Skin of body (tissue), 3 donors: ENCODE measurements at places on chromosomes 5 and 9.

DNA sequence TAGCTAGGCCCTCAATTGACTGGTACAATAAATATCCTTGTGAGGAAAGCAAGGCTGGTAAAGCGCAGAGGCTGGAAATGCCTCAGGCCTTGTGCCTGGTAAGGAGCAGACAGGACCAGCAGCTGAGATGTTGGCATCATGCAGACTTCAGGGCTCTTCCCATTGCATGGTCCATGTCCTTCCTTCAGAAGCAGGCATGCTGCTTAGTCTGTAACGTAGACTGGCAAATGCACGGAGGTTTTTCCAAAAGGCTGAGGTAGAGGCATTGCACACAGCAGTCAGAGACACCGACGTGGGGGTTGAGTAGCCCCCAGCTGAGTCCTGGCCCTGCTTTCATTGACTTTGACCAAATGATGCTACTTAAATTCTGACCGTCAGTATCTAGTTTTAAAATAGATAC lies 87.1 kb downstream of the ADRB2 start:
- no peak for DNase-seq

DNA sequence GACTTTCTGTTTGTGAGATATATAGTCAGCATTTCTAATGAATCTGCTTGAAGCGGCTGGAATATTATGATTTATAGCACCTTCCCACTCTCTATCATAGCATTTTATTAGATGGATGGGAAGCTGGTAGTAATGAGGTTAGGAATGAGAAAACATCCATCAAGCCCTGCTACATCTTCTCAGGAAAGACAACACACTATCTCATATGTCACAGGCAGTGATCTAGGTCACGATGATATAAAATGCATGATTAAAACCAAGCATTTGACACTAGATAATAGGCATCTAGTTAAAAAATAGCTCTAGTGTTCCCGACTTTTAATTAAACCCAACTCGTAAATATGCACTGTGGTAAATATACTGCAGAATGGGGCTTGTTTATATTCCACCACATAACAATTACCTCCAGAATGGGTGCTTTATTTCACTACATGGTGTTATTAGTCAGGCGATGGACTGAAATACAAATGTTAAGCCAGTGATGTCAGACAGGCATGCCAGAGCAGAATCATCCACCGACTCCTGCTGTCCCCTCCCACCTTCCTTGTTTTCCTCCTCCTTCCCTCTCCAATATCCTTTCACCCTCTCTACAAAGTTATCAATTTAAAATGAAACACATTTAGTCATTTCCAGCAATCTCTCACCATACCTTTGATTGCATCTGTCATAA lies 286.8 kb downstream of the SPATA31D1 start:
- no peak for DNase-seq

- DNase-seq, result no peak
Observed at GRCh38 chr5:176863041-176863764, 35.9 kb downstream of the HK3 start.

- DNase-seq, result peak; percentile 41
Observed at GRCh38 chr9:130051855-130052254, 1.9 kb upstream of the GPR107 start.

DNA sequence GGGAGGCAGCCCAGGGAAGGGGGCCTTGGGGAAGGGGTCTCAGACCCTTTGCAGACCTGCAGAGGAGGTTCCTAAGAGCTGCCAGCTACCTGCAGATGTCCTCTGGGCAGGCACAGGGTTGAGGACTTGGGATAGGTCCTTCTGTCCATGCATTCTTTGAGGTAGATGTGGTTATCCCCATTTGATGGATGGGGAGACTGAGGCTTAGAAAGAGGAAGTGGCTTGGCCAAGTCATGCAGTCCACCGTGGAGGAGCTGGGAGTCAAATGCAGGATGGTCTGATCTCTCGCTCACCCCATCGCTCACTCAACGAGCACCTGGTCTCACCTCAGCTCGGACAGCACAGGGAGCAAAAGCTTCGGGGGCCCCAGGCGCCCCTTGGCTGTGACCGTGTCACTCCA lies 20.2 kb downstream of the ADAMTSL2 start:
- no peak for DNase-seq

- DNase-seq, result no peak
Observed at GRCh38 chr5:161799316-161799715, 48.6 kb upstream of the GABRA1 start.

GRCh38 chr5:65338606-65339151 lies 143.0 kb downstream of the ADAMTS6 start:
- DNase-seq, result no peak

DNA sequence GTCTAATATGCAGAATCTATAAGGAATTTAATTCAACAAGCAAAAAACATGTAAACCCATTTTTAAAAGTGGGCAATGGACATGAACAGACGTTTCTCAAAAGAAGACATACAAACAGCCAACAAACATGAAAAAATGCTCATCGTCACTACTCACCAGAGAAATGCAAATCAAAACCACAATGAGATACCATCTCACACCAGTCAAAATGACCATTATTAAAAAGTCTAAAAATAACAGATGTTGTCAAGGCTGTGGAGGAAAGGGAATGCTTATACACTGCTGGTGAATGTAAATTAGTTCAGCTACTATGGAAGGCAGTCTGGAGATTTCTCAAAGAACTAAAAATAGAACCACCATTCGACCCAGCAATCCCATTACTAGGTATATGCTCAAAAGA lies 3.1 kb upstream of the KLHL3 start:
- DNase-seq, result no peak

DNA sequence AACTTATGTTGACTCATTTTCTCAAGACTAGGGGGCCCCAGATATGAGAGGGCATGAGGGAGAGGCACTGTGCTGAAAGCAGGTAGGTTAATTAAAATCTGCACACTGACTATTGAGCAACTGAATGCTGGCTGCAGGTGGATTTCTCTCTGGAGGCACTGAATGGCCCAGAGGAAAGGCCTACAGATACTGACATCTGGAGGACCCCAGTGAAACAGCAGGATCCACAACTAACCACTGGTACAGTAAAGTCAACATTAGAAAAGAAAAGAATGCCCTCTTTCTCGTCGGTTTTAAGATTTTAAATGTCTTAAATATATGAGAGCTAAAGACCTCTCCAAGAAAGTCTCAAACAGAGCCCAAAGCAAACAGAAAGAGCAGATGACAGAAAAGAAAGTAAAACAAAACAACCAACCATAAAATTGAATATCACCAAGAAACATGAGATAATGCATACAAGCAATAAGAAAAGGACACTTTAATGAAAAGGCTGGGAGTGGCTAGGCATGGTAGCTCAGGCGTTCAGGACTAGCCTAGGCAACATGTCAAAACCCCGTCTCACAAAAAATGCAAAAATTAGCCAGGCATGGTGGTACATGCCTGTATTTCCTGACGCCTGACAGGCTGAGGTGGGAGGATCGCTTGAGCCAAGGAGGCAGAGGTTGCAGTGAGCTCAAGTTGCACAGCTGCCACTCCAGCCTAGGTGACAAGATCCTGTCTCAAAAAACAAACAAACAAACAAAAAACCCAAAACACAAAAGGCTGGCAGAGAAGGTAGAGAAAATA lies 43.3 kb downstream of the PUM3 start:
- no peak for DNase-seq

DNA sequence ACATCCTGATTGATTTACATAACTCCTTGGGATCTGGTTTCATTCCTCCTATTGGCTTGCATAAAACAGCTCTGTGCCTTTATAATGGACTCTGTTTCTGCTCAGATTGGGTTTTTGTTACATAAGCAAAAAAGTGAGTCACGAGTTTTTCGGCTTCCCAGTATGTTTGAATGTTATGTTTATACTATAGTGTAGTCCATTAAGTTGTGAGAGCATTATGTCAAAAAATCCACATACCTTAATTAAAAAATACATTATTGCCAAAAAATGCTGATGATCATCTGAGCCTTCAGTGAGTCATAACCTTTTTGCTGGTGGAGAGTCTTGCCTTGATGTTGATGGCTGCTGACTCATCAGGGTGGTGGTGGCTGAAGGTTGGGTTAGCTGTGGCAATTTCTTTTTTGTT lies 144.6 kb downstream of the CCDC171 start:
- DNase-seq, result no peak

- no peak for DNase-seq
Observed at GRCh38 chr5:71013575-71013974, 11.6 kb downstream of the NAIP start.

DNA sequence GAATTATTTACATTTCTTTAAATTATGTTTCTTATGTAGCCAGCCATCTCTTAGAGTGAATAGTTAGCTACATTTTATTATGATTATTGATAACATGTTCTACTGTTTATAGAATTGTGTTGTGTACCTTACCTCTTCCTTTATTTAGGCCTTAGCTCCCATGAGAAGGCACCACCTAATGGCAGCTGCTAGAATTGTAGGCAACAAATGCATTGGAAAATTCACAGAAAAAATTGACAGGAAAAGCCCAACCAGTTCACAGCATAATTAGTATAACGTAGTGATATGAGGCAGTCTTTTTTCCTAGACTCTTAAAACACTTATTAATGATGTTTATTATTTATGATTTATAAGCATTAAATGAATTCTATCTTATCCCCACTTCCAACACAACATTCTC lies 175.8 kb downstream of the WDR70 start:
- DNase-seq, result no peak

DNA sequence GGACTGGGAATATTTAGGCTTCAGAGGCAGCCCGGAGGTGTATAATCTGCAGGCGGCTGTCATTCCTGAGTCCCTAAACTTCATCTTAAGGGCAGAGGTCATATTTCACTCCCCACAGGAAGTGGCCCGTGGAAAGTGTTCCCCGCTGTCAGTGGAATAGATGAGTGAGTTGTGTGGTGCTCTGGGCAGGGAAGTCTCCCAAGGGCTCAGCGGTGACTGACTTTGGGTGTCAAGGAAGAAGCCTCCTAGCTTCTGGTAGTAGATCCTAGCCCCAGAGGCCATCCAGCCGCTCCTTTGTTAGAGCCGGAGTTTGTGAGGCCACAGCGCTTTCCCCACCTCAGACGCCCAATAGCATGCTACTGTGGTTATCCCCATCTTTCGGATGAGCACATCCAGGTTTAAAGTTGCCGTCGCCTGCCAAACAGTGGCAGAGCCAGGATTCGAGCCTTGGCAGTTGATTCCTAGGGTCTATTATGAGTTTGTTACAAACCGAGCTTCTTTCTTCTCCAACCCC lies 38.9 kb upstream of the TIFAB start:
- DNase-seq, result no peak

DNA sequence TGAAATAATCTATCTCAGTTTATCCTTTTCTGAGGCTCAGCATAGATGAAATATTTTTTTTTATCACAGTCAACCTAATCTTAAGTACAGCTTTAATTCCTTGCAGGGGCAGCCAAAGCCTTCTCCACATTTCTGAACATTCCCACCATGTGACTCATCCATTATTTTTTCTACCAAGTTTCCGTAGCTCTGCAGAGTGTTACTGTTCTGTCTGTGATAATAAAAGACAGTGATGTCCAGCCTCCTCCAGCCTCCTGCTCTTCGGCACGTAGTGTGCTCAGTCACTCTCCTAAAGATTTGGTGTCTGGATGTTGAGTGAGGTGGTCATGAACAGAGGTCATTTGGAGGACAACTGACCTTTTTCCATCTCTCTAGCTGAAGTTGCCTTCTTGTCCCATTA lies 338.1 kb upstream of the ADAMTS16 start:
- peak; percentile 79 for DNase-seq

GRCh38 chr5:159098603-159099436 lies 896 bp downstream of the EBF1 start:
- no peak for DNase-seq

- no peak for DNase-seq
Observed at GRCh38 chr5:10461904-10462555, 20.4 kb downstream of the ROPN1L start.

- peak; percentile 36 for DNase-seq
Observed at GRCh38 chr9:126615245-126615790, 1.6 kb downstream of the LMX1B start.

DNA sequence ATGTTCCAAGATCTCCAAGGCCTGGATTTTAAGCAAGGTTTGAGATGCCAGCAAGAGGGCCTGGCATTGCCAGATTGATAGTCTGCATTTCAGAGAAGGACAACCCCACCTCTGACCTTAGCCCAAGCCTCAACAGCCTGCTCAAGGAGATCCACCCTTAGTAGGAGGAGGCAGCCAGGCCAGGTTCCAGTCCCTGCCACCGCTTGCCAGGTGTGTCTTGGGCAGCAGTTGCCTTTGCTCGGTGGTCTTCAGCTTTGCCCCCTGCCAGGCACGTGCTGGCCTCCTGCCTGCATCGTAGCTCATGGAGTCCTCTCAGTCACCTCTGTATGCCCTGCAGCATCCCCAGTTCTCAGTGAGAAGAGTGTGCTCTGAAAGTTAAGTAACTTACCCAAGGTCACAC lies 134.2 kb downstream of the KCNIP1 start:
- no peak for DNase-seq

DNA sequence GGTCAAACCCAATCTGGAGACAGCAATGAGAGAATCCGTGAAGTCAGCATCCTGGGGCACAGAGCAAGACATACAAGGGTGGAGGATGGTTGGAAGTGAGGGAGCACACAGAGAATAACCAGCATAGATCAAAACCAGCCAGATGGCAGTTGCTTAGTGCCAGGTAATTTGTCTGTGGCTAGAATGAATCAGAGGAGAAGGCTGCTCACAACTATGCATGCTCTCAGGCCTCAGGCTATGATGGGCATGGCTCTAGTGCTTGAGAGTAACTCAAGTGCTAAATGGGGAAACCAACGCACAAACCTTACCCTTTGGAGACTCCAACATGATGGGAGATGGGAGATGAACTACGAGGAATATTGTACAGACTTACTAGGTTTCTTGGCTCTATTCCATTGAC lies 160.8 kb downstream of the DMRT2 start:
- no peak for DNase-seq

- DNase-seq, result peak; percentile 18
Observed at GRCh38 chr9:97710356-97711222, 13.4 kb upstream of the XPA start.

GRCh38 chr9:118836891-118837290 lies 532.3 kb downstream of the BRINP1 start:
- DNase-seq, result no peak

DNA sequence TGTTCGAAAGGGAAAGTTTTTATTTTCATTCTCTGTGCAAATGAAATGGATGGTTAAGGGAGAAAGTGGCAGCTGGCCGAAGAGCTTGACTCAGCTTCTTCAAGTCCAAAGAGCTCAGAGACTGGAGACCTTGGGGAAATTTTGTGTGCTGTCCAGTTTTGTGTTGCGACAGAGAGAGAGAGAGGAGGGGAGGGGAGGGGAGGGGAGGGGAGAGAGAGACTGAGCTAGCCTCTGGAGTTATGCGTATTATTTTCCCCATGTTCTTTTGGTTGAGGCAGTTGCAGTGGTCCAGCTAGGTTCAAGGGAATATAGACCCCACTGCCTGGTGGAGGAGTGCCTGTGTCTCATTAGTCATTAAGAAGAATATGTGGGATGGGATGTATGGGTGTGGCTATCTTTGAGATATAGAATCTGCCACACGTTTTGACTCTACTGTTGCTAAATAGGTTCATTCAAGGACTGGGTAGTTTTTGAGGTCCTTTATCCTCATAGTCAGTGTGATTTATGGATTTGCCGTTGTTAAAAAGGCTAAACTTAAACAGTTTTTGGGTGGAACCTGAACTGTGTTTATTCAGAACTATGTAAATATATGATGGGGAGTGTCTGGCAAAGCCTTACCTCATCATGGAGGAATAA lies 69.7 kb downstream of the ARHGAP26 start:
- no peak for DNase-seq
